ENCODE measurements at places on chromosomes 16 and 17. TPM values are rescaled to one million over a fixed set of nuclear protein-coding genes. Genes with fewer than 3 reads are reported as not detected.
A peak's percentile ranks its signal among the peaks of the same experiment; 100 is the strongest.

GRCh38 chr16:79074951-79075350, 525.6 kb downstream of the MAF start:
- no peak overlapping the region for H3K27ac ChIP-seq
- DNase-seq, result no peak
- H3K4me3 ChIP-seq, result no peak overlapping the region

DNA sequence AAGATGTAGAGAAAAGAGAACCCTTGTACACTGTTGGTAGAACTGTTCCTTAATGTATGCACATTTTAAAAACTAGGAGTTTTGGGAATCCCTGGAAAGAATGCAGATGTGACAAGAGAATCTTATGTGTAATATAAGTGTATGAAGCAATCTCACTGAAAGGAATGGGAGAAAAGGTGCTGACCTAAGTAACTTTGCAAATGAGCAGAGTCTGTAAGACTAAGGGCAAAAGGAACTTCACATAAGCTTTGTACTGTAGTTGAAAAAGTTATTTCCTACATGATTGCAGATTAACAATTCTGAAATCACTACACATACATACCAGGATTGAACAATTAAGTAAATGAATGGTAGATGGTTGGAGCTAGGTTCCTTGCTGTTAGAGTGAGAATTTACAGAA, 22.3 kb downstream of the CBLN1 start:
- peaks cover 4% of the 10 kb centered on the region for H3K27me3 ChIP-seq
- H3K36me3 ChIP-seq, result no peaks in the 10 kb centered on the region
- H3K27ac ChIP-seq, result no peak overlapping the region
- H3K4me3 ChIP-seq, result no peak overlapping the region

DNA sequence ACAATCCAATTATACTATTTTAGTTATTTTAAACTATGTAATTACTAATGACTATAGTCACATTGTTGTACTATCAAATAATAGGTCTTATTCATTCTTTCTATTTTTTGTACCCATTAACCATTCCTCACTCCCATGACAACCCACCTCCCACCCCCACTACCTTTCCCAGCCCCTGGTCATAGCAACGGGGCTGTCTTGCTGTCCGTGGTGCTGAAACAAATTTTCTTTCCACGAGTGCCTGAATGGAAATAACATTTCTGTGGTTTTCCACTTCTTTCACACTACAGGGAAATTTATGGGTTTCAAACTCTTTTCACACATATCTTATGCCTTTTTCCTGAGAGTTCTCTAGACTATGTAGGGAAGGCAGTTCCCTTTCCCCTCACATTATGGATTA, 326.6 kb downstream of the PHKB start:
- no peaks in the 10 kb centered on the region for H3K36me3 ChIP-seq
- H3K4me3 ChIP-seq, result no peak overlapping the region
- H3K27me3 ChIP-seq, result no peaks in the 10 kb centered on the region
- H3K4me1 ChIP-seq, result no peaks in the 10 kb centered on the region
- DNase-seq, result no peak

GRCh38 chr17:693791-694638, 20.6 kb downstream of the VPS53 start:
- no peaks in the 10 kb centered on the region for H3K4me1 ChIP-seq
- no peaks in the 10 kb centered on the region for H3K27me3 ChIP-seq
- DNase-seq, result no peak
- H3K36me3 ChIP-seq, result peaks cover 76% of the 10 kb centered on the region
- no peak overlapping the region for H3K27ac ChIP-seq

DNA sequence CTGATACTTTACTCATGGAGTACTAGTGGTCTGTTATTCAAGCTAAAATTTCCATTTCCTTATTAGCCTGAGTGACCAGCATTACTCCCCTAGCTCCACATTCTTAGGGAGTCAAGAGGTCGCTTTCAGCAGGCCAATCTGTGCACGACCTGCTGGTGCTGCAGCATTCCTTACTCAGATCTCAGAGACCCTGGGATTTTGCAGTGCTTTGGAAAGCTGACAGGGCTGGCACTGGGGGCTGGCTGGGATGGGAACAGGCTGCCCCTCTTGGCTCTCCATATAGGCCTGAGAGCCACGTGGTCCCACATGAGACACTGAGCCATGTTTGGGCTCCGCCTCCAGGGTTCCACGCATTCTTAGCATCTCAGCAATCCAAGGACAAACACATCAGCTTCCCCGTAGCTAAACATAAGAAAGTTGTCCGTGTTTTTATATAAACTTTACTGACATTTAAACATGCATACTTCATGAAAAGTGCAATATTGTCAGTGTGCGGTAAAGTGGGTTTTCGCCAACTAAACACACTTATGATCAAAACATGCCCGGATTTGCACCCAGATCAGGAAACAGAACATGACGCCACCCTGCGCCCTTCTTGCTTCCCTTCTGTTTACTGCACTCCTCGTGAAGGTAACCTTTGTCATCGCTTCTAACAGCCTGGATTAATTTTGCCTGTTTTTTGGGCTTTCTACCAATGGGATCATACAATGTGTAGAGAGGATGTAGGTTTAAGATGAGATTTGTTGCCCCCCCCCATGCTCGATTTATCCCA, 254.5 kb upstream of the CACNG5 start:
- no peak overlapping the region for H3K27ac ChIP-seq
- no peaks in the 10 kb centered on the region for H3K27me3 ChIP-seq
- no peak for DNase-seq

The NPTX1 gene
- total RNA-seq, result 0.25 TPM

DNA sequence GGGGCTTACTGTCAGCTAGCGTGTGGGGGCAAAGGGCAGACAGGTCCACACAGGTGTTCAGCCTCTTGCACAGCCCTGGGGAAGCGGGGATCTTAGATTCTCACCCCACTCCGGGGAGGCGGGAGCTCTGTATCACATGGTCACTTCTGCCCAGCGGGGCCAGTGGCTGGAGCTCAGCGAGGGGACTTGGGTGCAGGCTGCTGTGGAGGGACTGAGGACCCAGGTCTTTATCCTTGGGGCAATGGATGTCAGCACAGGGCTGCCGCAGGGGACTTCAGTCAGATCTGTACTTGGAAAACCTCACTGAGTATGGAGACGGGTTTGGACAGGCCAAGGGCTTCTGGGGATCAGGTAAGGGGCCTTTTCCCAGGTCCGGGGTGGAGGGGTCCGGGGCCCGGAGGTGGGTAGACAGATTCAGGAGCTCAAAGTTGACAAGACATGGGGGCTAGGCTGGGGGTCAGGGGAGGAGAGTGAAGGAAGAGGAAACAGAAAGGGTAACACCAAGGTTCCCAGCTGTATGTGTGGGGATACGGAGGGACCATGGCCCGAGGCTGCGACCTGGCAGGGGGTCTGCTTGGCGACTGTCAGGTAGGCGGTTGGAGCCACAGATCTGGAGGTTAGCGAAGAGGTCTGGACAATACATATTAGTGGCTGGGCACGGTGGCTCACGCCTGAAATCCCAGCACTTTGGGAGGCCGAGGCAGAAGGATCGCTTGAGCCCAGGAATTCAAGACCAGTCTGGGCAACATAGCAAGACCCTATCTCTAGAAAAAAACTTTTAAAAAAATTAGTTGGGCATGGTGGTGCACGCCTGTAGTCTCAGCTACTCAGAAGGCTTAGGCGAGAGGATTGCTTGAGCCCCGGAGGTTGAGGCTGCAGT, 15.1 kb upstream of the BAIAP2 start:
- no peak overlapping the region for H3K4me3 ChIP-seq
- H3K36me3 ChIP-seq, result no peaks in the 10 kb centered on the region
- H3K27ac ChIP-seq, result no peak overlapping the region
- DNase-seq, result peak; percentile 0

DNA sequence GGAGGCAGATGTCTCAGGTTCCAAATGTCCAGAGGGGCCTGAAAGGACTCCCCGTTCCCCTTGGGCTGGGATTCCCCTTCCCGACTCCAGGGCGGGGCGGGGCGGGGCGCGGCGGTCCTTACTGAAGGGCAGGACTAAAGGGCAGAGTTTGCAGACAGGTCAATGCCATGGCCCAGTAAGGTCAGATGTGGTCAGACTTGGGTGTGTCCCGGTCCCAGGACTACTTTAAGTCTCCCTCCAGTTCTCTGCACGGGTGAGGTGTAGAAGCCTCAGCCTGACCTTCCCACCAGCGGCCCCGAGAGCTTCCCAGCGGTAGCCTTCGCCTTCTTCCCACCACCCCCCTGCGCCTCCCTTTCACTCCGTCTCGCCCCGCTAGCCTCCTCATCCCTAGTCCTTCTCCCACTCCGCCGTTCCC, 532 bp downstream of the KDM6B start:
- H3K27ac ChIP-seq, result peak overlapping the region; percentile 98
- DNase-seq, result peak; percentile 70
- H3K36me3 ChIP-seq, result no peaks in the 10 kb centered on the region
- peak overlapping the region; percentile 82 for H3K4me3 ChIP-seq
- H3K27me3 ChIP-seq, result no peaks in the 10 kb centered on the region

The SRCIN1 gene
- 0.06 TPM for total RNA-seq

DNA sequence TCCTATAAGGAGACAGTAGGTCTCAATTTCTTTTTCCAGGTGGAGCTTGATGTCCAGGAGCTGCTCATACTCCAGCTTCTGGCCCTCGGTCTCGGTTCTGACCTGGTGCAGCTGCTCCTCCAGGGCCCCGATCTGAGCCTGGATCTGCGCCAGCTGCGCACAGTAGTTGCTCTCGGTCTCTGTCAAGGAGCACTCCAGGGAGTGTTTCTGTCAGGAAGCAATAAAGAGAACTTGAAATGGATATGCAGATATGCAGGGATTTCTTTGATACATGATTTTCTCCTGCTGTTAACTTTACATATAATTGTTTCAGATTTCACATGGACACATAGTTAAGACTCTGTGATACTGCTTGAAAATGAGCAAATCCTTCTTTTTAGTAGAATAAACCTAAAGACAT, 4.7 kb downstream of the KRT25 start:
- no peak overlapping the region for H3K27ac ChIP-seq
- H3K4me1 ChIP-seq, result no peaks in the 10 kb centered on the region
- H3K27me3 ChIP-seq, result peaks cover 15% of the 10 kb centered on the region
- H3K4me3 ChIP-seq, result no peak overlapping the region
- H3K36me3 ChIP-seq, result no peaks in the 10 kb centered on the region

GRCh38 chr16:11691235-11691634, 23.0 kb downstream of the SNN start:
- no peaks in the 10 kb centered on the region for H3K27me3 ChIP-seq
- no peak overlapping the region for H3K4me3 ChIP-seq
- no peak for DNase-seq
- peaks cover 71% of the 10 kb centered on the region for H3K36me3 ChIP-seq

The SLC38A8 gene
- total RNA-seq, result not detected

The AOC2 gene
- total RNA-seq, result 2.5 TPM

- H3K36me3 ChIP-seq, result no peaks in the 10 kb centered on the region
- H3K4me3 ChIP-seq, result no peak overlapping the region
- H3K27me3 ChIP-seq, result no peaks in the 10 kb centered on the region
- no peaks in the 10 kb centered on the region for H3K4me1 ChIP-seq
- no peak for DNase-seq
Measured at GRCh38 chr16:79124016-79124756, 476.4 kb downstream of the MAF start.

DNA sequence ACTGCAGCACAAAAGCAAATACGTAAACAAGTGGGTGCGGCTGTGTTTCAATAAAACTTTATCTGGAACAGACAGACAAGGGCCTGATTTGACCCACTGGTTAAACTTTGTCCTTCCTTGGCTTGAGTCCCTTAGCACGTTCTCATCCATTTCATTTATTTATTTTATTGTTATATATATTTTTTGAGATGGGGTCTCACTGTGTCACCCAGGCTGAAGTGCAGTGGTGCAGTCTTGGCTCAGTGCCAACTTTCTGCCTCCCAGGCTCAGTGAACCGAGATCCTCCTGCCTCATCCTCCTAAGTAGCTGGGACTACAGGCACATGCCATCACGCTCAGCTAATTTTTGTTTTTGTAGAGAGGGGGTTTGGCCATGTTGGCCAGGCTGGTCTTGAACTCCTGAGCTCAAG, 64.3 kb downstream of the MYH11 start:
- H3K27ac ChIP-seq, result no peak overlapping the region
- H3K36me3 ChIP-seq, result no peaks in the 10 kb centered on the region
- H3K27me3 ChIP-seq, result no peaks in the 10 kb centered on the region

- H3K36me3 ChIP-seq, result no peaks in the 10 kb centered on the region
- H3K27me3 ChIP-seq, result no peaks in the 10 kb centered on the region
- H3K27ac ChIP-seq, result no peak overlapping the region
- no peaks in the 10 kb centered on the region for H3K4me1 ChIP-seq
Measured at GRCh38 chr17:50447870-50448595, 20.6 kb downstream of the CHAD start.

DNA sequence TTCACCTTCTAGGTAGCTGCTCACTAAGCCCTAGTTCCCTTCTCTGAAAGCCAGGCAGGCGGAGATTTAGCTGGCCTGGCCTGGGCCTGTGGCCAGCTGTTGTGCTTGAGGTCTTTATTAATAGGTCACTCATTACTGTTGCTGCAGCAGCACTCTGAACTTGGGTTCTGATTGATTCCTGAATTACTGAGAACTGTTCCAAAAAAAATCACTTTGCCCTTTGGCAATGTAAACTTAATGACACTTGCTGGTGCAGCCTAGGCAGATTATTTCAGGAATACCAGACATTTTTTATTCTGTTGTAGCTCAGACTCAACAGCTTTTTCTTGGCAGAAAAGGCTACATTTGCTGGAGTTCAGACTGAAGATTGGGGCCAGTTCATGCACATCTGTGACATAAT, 2.7 kb downstream of the TOM1L1 start:
- H3K4me3 ChIP-seq, result no peak overlapping the region
- H3K27me3 ChIP-seq, result peaks cover 16% of the 10 kb centered on the region
- H3K4me1 ChIP-seq, result peaks cover 11% of the 10 kb centered on the region
- no peaks in the 10 kb centered on the region for H3K36me3 ChIP-seq
- no peak overlapping the region for H3K27ac ChIP-seq

The ARRB2 gene
- 210 TPM for total RNA-seq

DNA sequence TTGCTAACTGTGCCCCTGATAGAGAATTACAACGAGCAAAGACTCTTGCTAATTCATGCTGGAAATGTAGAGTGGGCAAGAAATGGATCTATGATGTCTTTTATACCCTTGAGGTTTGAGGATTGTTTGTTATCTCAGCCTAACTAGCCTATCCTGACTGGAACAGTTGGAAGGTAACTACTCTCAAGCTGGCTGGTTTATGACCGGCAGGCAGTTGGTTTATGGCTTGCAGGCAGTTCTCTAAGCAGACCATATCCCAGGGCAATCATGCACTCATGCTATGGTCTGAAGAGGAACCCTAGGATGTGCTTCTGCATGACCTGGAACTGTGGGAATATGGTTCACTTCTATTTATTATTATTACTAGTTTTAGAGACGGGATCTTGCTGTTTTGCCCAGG, 49.1 kb downstream of the LYRM1 start:
- no peaks in the 10 kb centered on the region for H3K36me3 ChIP-seq
- no peak overlapping the region for H3K4me3 ChIP-seq
- no peaks in the 10 kb centered on the region for H3K27me3 ChIP-seq

DNA sequence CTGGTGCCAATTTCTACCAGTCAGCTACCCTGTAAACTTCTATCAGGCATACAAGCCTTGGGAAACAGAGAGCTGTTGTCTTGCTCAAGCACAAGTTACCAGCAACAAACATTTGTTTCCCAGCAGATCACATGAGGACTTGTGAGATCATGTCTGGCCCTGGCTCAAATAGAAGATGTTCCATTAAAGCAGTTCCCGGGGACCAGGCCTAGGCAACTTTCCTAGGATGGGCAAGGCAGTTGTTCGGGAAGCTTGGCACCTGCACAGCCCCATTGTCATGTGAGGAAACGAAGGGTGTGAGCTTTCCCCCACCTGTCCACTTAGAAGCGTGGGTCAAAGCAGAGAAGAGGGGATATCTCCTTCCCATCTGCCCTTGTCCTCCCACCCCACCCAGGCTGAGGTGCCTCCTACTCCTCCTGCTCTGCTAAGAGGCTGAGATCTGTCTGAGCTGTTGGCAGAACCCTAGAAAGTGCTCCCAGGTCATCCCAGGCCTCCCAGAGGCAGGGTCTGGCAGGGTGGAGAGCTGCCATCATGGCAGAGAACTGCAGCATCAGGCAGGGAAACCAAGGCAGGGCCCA, 11.2 kb upstream of the SLC47A2 start:
- H3K36me3 ChIP-seq, result no peaks in the 10 kb centered on the region
- H3K4me1 ChIP-seq, result peaks cover 28% of the 10 kb centered on the region
- no peaks in the 10 kb centered on the region for H3K27me3 ChIP-seq
- no peak overlapping the region for H3K27ac ChIP-seq
- DNase-seq, result no peak
- no peak overlapping the region for H3K4me3 ChIP-seq

The CDRT4 gene
- 3.3 TPM for total RNA-seq
